Activated T-cell treated with anti-CD3 and anti-CD28 coated beads for 1 hour (primary cell): ENCODE measurements at places on chromosomes 11 and 22.

DNA sequence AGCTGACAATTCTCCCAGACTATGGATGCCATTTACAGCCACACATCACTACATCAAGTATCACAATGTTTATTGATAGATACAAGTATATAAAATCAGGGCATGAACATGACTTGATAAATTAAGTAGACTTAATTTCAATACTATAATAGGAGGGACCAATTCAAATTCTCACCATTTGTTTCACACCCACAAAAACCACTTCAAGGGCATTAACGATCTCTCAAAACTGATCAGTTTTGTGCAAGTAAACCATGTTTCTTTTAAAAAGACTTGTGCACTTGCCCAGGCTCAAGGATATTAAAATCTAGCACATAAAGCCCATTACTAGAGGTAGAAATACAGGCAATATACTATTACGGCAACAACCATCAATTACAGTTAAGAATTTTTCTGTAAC is 11.7 kb downstream of the EIF4G2 start:
- DNase-seq = no peak

DNA sequence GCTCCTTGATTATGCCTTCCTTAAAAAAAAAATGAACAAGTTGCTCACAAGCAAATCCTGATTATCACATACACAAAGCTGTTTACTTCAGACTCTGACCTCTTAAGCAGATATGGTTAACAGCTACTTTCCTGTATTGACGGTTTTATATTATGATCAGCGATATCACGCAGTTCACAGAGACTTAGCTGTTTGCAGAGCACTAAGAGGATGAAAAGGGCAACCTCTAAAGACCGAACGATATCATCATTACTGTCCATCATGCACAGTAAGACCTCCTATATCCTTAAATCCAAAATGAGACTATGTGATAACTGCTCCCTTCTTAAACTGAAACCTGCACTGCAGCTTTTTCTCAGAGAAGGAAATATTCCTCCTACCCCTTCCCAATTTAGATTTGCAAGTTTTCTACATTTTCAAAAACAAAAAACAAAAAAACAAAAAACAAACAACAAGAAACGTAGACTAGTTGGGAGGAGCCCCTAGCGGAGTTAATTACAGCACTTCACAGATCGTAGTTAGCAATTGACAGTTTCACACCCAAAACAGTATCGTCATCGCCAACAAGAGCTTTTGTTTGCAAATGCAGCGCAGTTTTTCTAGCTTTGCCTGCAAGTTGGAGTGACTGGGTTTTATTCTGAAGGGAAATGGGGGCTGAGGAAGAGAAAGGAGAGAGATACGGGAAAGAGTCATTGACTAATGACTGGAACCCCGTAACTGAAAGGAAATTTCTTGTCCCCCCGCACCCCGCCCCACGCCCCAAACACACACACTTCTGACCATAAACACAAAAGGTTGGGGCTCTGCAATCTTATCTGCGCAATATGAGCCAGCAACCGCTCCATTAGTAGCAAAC is 1.2 kb downstream of the DDX6 start:
- DNase-seq = peak; percentile 13

DNA sequence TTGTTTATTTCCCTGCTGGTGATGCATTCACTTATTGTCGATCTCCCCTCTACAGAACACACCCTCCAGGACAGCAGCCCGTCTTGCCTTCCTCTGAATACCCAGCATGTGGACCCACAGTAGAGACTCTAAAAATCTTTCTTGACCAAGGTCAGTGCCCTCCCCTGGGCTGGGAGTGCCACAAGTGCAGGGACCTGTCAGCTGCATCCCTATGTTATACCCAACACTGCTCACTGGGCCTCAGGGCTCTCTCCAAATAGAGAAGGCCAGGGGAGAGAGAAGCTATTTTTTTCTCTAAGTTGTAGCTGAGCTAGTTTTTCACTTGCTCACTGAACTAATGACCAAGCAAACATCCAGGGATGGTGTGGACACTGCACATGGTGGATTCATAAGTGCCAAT is 9.8 kb downstream of the KCNJ1 start:
- DNase-seq = no peak

DNA sequence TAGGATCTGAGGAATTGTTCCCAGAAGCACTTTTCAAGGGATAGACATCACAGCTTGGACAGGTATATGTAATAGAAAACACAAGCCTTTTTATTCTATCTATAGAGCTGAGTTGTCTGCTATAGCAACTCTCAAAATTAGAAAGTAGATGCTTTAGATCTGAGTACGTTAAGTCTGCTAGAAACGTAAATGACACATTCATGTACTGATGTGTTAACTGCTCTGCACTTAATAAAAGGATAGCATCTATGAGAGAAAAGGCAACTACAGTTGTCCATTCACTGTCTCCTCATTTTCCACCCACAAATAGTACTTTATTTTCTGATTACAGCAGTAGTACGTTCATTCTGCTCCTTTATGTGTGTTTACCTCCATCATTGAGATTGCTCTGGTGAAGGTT is 6.0 kb upstream of the STT3A start:
- no peak for DNase-seq

DNA sequence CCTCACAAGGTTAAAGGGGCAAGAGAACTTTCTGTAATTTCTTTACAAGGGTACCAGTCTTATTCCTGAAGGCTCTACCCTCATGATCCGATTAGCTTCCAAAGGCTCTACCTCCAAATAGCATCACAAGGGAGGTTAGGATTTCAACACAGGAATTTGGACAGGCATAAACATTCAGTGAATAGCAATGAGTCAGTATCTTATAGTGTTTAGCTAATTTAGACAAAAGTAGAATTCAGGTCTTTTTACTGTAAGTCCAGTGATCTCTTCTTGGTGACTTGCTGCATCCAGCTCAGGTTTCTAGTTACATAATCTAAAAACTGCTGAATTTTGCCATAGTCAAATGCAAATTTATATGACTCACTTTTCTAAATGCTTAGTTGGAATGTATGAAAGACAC is 1995.6 kb upstream of the RAG2 start:
- DNase-seq = no peak

DNA sequence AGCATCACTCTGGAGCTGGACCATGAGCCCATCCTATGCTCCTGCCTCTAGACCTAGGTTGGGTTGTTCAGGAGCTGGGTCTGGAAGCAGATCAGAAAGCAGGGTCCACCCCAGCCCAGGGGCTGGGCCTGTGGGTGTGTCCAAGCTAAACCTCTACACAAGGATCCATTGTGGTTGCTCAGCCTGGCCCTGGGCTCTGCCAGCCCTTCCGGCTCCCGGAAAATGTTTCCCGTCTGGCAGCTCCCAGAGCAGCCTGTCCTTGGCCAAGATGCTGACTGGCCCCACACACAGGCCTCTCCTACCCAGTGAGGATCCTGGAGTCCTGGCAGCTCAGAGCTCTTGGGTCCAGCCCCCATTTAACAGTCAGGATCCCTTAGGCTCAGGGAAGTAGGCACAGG is 35.3 kb upstream of the FCHSD2 start:
- no peak for DNase-seq

GRCh38 chr11:74035264-74035663 is 26.4 kb upstream of the UCP3 start:
- no peak for DNase-seq
